T-helper 2 cell treated with Interferon-gamma antibody and Interleukin-4, amounts not matched to agents 5 μg/mL and 100 μg/mL, for 36 hours (primary cell): ENCODE measurements at places on chromosomes 1 and 21.

GRCh38 chr1:108955881-108956280, 7.4 kb downstream of the CLCC1 start:
- H3K4me1 ChIP-seq = peaks cover 40% of the 10 kb centered on the region
- no peak overlapping the region for H3K4me3 ChIP-seq
- H3K27me3 ChIP-seq = peaks cover 2% of the 10 kb centered on the region
- peaks cover 39% of the 10 kb centered on the region for H3K36me3 ChIP-seq
- H3K27ac ChIP-seq = peak overlapping the region; percentile 90

DNA sequence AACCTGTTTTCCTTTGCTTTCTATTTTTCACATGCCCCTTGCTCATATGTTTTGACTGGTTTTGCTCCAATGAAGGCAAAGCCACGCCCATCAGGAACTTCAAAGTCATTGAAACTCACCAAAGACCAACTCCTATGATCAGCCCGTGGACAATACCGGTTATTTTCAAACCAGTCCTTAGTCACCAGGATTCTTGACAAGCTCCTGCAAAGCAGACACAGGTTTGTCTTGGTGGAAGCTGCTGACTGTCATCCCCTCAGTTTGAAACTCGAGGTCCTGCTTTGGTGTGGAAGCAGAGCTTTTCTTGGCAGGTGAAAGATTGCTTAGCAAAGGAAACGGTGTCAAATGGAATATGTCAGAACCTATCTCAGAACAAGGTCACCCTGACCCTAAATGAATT, 384.7 kb upstream of the CXADR start:
- H3K4me1 ChIP-seq = no peaks in the 10 kb centered on the region
- H3K4me3 ChIP-seq = no peak overlapping the region
- no peak overlapping the region for H3K27ac ChIP-seq
- H3K36me3 ChIP-seq = no peaks in the 10 kb centered on the region

GRCh38 chr1:239977416-239977815, 114.3 kb upstream of the FMN2 start:
- no peaks in the 10 kb centered on the region for H3K36me3 ChIP-seq
- H3K4me3 ChIP-seq = no peak overlapping the region
- H3K27me3 ChIP-seq = no peaks in the 10 kb centered on the region
- H3K4me1 ChIP-seq = no peaks in the 10 kb centered on the region
- DNase-seq = no peak

- no peak overlapping the region for H3K4me3 ChIP-seq
- no peaks in the 10 kb centered on the region for H3K4me1 ChIP-seq
- H3K27ac ChIP-seq = no peak overlapping the region
- no peaks in the 10 kb centered on the region for H3K27me3 ChIP-seq
Measured at GRCh38 chr1:175725684-175726083, 17.7 kb downstream of the TNR start.

- H3K27ac ChIP-seq = no peak overlapping the region
- H3K4me3 ChIP-seq = no peak overlapping the region
- no peaks in the 10 kb centered on the region for H3K27me3 ChIP-seq
- DNase-seq = no peak
Measured at GRCh38 chr1:78814176-78814575, 164.5 kb downstream of the IFI44 start.

DNA sequence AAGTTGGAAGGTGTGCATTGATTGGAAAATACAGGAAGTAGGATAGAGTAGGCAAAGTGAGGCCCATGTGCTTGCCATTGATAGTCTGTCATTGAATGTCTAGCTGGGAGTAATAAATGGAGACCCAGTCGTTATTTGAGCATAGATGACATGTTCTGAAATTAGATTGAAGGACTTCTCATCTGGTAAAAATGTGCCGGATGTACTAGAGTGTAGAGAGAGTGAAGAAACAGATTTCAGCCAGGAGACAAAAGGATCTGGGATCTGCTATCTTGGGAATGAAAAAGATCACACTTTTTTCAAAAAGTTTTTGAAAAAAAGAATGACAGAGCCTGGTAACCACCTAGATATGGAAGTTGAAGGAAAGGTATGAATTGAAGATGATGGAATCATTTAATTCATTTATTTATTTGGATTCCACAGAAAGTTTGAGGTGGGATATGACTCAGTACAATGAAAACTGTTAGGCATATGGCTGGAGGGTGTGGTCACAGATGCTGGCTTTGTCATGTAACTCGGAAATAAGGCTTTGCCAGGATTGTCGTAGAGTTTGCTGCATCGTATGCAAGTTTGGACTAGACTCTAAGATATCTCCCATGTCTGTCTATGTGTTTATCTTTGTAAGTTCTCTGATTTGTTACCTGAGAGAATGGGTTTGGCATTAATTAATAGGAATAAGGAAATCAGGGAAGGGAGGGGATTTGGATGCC, 137.1 kb downstream of the PBX1 start:
- H3K36me3 ChIP-seq = no peaks in the 10 kb centered on the region
- no peak overlapping the region for H3K4me3 ChIP-seq
- H3K27me3 ChIP-seq = no peaks in the 10 kb centered on the region
- no peak for DNase-seq
- no peaks in the 10 kb centered on the region for H3K4me1 ChIP-seq

DNA sequence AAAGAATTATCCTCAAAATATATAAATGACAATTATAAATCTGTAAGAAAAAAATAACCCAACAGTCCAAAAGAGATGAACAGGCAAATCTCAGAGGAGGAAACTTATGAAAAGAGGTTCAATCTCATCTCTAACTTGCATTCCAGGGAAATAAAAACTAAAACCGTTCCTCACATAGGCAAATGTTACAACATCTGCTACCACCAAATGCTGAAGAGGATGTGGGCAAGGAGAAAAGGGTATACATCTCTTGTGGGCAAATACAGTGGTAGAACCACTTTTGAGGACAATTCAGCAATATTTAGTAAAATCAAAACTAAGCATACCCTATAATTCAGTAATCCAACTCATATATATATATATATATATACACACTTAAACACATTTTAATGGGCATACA, 33.7 kb upstream of the SGIP1 start:
- H3K36me3 ChIP-seq = no peaks in the 10 kb centered on the region
- no peak for DNase-seq
- H3K4me3 ChIP-seq = no peak overlapping the region
- H3K27me3 ChIP-seq = peaks cover 15% of the 10 kb centered on the region
- H3K27ac ChIP-seq = no peak overlapping the region

- H3K4me1 ChIP-seq = peaks cover 33% of the 10 kb centered on the region
- no peak overlapping the region for H3K4me3 ChIP-seq
- peak; percentile 12 for DNase-seq
Measured at GRCh38 chr1:39737546-39738169, 1.0 kb upstream of the PPIE start.

GRCh38 chr1:228397966-228398365, 8.7 kb downstream of the TRIM11 start:
- no peaks in the 10 kb centered on the region for H3K27me3 ChIP-seq
- DNase-seq = no peak
- no peak overlapping the region for H3K4me3 ChIP-seq
- peaks cover 39% of the 10 kb centered on the region for H3K36me3 ChIP-seq
- H3K27ac ChIP-seq = peak overlapping the region; percentile 77

DNA sequence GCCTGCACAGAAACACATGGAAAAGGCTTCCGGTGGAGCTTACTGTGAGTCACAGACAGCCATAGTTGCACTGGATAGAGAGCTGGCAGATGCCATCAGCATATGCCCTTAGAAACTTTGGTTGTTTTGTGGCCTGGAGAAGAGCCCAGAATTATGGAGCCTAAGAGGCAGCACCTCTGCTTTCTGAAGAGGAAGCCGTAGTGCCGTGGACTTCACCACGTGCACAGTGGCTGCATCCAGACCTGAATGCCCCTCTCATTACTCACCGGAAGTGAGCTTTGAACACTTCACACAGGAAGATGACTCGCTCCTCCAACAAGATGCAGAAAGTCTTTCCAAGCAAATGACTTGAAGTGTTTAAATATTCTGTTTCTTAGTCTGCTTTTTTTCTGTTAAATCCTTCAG, 28.4 kb downstream of the JUN start:
- H3K36me3 ChIP-seq = peaks cover 4% of the 10 kb centered on the region
- peak; percentile 65 for DNase-seq
- H3K4me1 ChIP-seq = peaks cover 65% of the 10 kb centered on the region

DNA sequence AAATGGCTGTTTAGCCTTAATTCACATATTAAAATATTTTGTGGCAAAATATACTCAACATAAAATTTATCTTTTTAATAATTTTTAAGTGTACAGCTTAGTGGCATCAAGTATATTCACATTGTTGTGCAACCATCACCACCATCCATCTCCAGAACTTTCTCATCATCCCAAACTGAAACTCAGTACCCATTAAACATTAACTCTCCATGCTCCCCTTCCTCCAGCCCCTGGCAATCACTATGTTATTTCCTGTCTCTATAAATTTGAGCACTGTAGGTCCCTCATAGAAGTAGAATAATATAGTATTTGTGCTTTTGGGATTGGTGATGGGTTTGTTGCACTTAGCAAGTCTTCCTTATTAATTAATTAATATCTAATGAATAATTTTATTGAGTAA, 29.4 kb downstream of the CCN1 start:
- H3K36me3 ChIP-seq = no peaks in the 10 kb centered on the region
- H3K4me1 ChIP-seq = no peaks in the 10 kb centered on the region
- no peak for DNase-seq
- no peak overlapping the region for H3K27ac ChIP-seq

- H3K27me3 ChIP-seq = no peaks in the 10 kb centered on the region
- no peak overlapping the region for H3K4me3 ChIP-seq
- H3K4me1 ChIP-seq = peaks cover 7% of the 10 kb centered on the region
Measured at GRCh38 chr1:237756304-237756967, 134.3 kb downstream of the ZP4 start.

GRCh38 chr21:46621457-46622182, 13.9 kb upstream of the PRMT2 start:
- peaks cover 4% of the 10 kb centered on the region for H3K27me3 ChIP-seq
- peaks cover 8% of the 10 kb centered on the region for H3K36me3 ChIP-seq
- H3K4me1 ChIP-seq = peaks cover 24% of the 10 kb centered on the region

DNA sequence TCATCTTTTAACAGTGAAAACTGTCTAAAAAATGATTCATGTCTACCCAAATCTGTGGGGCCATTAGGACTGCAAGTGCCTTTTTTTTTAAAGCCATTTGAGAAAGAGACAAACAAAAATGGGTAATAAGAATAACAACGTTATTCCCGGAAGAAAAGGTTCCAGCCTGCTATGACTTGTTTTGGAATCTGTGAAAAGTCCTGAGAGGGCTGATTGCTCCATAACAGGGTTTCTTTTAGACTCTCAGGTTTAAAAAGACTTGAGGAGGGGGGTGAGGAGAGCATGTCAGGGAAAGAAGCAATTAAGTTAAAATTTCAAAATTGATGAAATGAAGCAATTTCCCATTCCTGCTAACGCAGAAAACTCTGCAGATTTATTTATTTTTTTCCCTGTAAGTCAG, 56.4 kb downstream of the CACHD1 start:
- H3K36me3 ChIP-seq = no peaks in the 10 kb centered on the region
- H3K4me3 ChIP-seq = no peak overlapping the region
- no peak overlapping the region for H3K27ac ChIP-seq
- DNase-seq = no peak

DNA sequence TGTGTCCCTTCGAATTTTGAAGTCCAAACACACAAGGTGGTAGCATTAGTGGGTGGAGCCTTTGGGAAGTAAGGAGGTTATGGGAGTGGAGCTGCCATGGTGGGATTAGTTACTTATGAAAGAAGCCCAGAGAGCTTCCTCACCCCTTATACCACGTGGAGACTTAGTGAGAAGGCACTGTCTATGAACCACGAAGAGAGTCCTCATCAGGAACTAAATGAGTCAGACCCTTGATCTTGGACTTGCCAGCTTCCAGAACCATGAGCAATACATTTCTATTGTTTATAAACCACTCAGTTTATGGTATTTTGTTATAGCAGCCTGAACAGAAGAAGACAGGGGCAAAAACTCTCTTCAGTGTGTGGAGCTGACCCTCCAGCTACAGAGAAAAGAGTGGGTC, 259.3 kb upstream of the AJAP1 start:
- no peak for DNase-seq
- H3K4me3 ChIP-seq = no peak overlapping the region
- H3K27ac ChIP-seq = no peak overlapping the region
- no peaks in the 10 kb centered on the region for H3K4me1 ChIP-seq
- H3K36me3 ChIP-seq = no peaks in the 10 kb centered on the region
- no peaks in the 10 kb centered on the region for H3K27me3 ChIP-seq

DNA sequence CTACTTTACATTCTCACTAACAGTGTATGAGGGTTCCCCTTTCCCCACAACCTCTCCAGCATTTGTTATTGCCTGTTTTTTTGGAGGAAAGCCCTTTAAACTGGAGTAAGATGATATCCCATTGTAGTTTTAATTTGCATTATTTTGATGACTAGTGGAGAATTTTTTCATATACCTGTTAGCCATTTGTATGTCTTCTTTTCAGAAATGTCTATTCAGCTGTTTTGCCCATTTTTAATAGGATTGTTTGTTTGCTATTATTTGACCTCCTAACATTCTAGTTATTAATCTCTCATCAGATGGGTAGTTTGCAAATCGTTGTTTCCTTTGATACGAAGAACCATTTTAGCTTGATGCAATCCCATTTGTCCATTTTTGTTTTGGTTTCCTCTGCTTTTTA, 165.0 kb downstream of the GLUL start:
- DNase-seq = no peak
- H3K4me3 ChIP-seq = no peak overlapping the region
- no peak overlapping the region for H3K27ac ChIP-seq
- H3K36me3 ChIP-seq = peaks cover 2% of the 10 kb centered on the region

DNA sequence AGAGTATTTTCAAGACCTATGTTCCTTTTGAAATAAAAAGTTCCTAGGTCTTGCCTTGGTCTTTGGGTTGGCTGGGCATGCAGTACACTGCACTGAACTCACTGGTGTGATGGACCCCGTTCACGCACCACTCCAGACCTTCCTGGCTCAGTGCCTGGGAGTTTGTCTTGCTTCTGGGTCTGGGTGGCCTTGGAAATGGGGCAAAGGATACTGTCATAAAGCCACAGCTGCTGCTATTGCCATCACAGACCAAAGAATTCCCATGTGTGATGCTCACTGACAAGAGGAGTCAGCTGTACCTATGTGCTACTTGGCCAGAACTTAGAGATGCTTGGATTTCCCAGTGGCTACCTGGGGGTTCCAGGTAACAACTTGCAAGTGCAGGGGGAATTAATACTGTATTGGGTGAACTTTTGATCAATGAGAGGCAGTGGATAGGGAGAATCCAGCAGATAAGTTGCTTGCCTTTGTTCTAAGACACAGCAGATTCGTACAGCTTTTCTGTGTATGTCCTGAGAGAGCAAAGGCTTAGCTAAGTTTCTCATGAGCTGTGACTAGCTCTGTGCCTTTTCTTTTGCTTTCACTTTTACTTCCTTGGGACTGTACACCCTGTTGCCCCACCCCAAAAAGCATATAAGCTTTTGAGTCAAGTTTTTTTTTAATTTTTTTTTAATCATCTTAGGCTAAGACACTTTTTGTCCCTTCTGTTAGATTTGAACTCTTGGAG, 115.3 kb downstream of the RUNX1 start:
- peak overlapping the region; percentile 97 for H3K27ac ChIP-seq
- peak; percentile 40 for DNase-seq
- H3K4me1 ChIP-seq = peaks cover 83% of the 10 kb centered on the region
- H3K36me3 ChIP-seq = peaks cover 24% of the 10 kb centered on the region
- no peaks in the 10 kb centered on the region for H3K27me3 ChIP-seq
- H3K4me3 ChIP-seq = peak overlapping the region; percentile 76

- H3K4me1 ChIP-seq = peaks cover 11% of the 10 kb centered on the region
- no peak overlapping the region for H3K4me3 ChIP-seq
- DNase-seq = no peak
- no peak overlapping the region for H3K27ac ChIP-seq
- peaks cover 2% of the 10 kb centered on the region for H3K36me3 ChIP-seq
Measured at GRCh38 chr1:64981601-64982533, 15.5 kb upstream of the JAK1 start.

GRCh38 chr1:60504206-60504840, 430.8 kb upstream of the C1orf87 start:
- no peaks in the 10 kb centered on the region for H3K4me1 ChIP-seq
- no peak overlapping the region for H3K27ac ChIP-seq
- no peak overlapping the region for H3K4me3 ChIP-seq
